Stimulated activated CD4-positive, alpha-beta T cell treated with anti-CD3 and anti-CD28 coated beads, TNF-alpha, amount 100 ng/mL, for 24 hours (primary cell): ENCODE measurements at places on chromosomes 7 and 10.

GRCh38 chr7:2116989-2117591 lies 115.7 kb downstream of the MAD1L1 start:
- DNase-seq = no peak

- DNase-seq = no peak
Observed at GRCh38 chr7:57821438-57822382, 371.7 kb downstream of the ZNF716 start.

- DNase-seq = no peak
Observed at GRCh38 chr7:91165846-91166230, 98.4 kb upstream of the FZD1 start.

GRCh38 chr10:113056441-113057021 lies 106.5 kb downstream of the TCF7L2 start:
- DNase-seq = no peak

- DNase-seq = no peak
Observed at GRCh38 chr10:75565286-75566251, 134.1 kb downstream of the LRMDA start.

DNA sequence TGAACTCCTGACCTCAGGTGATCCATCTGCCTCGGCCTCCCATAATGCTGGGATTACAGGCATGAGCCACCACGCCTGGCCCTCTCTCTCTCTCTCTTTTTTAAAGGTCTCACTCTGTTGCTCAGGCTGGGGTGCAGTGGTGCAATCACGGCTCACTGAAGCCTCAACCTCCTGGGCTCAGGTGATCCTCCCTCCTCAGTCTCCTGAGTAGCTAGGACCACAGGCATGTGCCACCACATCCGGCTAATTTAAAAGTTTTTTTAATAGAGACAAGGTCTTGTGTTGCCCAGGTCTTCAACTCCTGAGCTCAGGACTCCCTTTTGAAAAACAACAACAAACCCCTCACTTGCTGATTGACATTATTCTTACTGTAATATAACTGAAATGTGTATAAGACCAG lies 11.6 kb downstream of the PALD1 start:
- no peak for DNase-seq

DNA sequence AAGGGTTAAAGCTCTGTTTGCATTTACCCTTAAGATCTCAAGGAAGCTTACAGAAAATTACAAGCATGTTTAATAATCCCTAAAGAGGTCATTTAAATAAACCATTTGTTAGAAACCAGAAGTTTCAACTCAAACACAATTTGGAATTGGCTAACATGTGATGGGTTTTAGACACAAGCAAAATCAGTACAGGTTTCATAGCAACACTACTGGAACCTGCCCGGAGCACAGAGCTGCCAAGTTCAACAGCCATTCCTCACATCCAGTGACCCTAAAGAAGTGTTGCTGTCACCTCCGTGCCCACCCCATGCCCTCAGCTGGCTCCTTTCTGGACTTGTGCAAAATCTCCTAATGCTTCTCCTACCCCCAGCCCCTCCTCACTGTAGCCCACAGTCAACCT lies 338.8 kb upstream of the AUTS2 start:
- no peak for DNase-seq

DNA sequence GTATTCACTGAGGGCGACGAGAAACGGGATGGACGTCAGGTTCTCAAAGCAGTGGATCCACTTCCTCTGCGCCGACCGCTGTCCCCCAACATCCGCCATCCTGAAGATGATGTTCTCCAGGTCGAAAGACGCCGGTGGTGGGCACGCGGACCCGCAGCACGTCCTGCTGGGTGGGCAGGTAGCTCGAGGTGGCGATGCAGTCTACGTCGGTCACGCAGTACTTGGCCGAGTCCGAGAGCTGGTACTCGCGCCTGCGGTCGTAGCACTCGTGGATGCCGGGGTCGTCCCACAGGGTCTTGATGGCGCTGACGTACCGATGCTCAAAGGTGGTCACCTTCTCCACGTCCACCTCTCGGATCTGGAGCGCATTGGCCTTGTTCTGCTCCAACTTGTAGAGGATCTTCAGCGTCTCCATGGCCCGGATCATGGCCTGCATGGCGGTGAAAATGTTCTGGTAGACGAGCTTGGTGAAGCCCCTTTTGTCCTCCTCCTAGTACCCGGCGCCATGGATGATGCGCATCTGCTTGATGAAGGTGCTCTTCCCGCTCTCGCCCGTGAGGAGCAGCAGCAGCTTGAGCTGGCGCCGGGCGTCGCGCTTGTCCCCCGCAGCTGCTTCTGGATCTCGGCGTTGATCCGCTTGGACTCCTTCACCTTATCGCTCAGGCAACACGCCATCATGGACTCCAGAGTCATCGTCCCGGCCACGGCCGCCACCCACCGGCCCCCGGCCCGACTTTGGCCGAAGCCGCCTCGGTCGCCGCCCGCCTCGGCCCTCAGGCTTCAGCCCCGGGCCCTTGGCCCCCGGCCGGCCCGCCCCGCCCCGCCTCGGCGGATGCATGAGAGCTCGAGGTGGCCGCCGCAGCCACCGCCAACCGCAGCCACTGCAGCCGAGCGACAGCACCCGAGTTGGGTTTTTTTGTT lies 122.9 kb upstream of the KCTD7 start:
- no peak for DNase-seq

DNA sequence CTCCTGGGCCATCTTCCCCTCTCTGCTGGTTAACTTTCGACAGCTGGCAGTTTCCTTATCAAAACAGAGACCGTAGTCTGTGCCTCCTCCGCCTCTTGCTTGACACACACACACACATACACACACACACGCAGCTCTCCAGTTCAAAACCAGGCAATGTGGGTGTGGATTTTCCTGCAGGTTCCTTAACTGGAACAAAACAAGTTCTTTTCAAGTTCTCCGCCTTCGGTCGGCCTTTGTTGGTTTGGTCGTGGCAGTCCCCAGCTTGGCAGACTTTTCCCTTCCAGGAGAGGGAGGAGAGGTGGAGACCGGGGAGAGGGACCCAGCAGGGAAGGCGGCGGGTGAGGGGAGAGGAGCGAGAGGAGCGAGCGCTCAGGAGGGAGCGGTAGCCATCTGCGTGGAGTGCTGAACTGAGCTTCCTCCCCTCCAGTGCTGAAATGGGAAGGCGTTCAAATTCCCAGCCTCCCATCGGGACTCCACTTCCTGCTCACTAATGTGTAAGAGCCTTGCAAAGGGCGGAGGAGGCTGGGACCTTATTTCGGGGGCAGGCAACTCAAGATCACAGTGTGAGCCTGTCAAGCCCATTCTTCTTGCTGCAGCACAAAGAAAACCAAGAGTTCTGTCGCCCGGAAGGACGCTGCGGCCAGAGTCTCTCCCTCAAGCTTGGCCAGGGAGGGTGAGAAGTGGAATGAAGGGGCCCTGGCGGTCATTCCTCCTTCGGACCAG lies 120.6 kb downstream of the PRPF18 start:
- DNase-seq = peak; percentile 10

DNA sequence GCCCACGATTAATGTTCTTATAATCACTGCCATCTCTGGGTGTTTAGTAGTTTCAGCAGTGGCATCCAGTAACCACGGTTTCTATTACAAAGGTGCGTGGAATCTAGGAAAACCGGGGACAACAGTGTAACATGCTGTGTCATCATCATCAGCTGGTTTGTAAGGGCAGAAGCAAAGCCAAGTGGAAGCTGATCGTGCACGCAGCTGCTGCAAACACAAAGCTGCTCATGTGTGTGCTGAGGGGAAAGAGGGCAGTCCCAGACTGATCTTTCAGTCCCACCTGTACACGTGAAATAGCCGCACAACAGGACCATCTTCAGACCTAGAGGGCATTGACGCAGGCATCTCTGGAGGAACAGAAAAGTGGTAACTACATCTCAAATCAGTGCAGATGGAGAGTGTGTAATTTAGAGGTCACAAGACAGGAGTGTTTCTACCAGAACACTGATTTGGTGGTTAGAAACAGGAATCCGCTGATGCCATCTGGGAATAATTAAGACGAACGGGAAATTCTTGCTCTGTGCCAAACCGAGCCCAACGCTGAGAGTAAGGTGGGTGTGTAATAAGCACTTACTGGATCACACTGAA lies 13.4 kb downstream of the ANKRD16 start:
- DNase-seq = no peak

DNA sequence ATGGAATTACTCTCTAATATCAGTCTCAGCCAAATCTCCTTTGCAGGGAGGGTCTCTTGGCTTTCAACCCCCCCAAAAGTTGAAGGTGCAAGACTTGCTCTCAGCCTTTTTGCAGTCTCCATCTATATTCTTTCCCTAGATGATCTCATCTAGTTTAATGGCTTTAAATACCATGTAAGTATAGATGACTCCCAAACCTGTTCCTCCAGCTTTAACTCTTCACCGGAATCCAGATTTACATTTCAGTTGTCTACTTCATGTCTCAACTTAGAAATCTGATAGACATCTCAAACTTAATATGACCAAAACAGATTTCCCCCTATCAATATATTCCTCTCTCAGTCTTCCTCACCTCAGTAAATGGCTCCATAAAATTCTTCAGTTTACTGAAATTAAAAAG lies 9.9 kb upstream of the TAS2R41 start:
- no peak for DNase-seq

DNA sequence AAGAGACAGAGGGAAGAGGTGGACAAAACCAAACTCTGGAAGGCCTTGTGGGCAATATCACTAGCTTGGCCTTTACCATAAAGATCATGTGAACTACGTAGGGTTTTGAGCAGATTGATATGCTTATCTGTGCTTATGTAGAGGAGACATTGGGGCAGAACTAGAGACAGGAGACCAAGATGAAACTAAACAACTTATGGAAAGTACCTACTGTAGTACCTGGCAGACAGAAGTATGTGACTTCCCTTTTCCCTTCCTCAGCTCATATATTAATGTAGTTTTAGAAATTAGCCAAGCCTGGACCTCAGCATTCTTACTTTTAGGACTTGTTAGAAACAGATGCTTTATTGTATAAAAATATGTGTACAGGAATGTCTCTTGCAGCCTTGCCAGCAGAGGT lies 14.0 kb upstream of the IL6 start:
- DNase-seq = no peak
